NCI-H2081 treated with DMSO at 0.1 percent for 48 hours (cell line): ENCODE measurements at places on chromosomes 1 and 21.

GRCh38 chr1:99869304-99869703 is 19.1 kb downstream of the AGL start:
- DNase-seq = no peak

DNA sequence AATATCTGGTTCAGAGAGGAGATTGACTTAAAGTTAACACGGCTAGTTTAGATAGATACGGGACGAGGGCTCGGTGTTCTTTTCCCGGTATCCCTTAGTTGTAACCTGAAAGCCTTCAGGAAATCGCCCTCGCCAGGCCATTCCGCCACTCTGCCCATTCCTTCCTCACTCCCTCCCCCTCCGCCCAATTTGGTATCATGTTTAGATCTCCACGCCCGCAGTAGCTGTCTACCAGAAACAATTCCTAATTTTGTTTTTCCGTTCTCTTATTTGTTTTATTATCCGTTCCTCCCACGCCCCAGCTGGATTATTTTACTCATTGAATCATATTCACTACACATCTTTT is 685 bp upstream of the VAMP4 start:
- DNase-seq = no peak

- DNase-seq = no peak
Measured at GRCh38 chr1:19831441-19831840, 16.4 kb upstream of the RNF186 start.

DNA sequence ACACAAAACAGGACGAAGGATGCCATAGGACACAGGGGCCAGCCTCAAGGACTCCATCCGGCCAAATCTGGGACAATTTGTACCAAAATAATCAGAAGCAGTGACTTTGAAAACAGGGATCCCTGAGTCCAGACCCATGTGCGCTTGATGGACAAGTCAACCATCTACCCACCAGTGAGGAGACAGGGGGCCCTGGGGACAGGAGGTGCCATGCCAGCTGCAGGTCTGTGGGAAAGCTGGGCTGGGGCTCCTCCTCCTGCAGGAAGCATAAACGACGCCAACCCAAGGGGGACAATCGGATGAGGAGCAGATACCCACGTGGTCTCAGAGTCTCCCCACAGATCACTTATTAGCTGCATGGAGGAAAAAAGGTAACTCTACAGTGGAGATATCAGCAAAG is 50.6 kb downstream of the NPHP4 start:
- DNase-seq = no peak

DNA sequence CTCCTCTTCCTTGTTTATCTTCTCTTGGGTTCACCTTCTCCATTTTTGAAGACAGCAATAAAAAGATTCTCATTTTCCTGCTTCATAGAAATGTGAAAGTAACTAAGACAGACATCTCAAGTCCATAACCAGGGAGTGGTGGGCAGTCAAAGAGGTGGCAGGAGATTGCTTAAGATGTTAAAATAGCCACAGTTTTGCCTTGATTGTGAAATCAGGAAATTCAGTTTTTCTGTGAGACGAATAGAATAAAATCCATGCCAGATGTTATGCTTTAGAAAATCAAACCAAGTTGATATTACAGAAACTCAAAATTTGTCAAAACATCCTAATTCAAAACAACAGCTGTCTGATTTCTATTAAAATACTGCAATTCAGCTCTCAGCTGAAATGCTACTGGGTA is 57.2 kb downstream of the TNN start:
- no peak for DNase-seq

- no peak for DNase-seq
Measured at GRCh38 chr1:1262071-1262470, 11.6 kb downstream of the UBE2J2 start.

DNA sequence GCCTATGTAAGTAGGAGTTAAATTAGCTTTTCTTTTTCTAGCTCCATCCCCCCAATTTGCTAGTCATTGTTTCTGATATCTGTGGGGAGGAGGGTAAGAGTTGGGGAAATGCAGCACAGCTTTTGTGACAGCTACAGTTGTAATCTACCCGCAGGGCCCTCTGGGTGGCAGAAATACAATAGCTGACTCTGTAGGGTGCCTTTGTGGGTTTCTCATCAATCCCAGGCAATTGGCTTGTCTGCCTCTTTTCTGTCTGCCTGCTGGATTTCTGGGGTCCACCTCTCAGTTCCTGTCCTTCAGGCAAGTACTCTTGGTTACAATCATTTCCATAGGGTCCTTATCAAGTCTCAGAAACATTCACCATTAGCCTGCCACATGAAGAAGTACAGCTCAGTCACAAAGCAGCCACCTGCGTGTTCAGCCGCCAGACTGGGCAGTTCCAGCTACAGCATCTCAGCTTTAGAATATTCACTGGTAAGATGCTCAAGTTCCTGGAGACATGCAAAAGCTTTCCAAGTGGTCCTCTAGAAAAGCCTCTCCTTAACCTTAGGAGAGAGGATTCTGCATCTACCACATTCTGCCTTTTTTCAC is 19.2 kb upstream of the SLC44A5 start:
- no peak for DNase-seq

GRCh38 chr1:38806090-38806489 is 53.5 kb downstream of the RRAGC start:
- no peak for DNase-seq

DNA sequence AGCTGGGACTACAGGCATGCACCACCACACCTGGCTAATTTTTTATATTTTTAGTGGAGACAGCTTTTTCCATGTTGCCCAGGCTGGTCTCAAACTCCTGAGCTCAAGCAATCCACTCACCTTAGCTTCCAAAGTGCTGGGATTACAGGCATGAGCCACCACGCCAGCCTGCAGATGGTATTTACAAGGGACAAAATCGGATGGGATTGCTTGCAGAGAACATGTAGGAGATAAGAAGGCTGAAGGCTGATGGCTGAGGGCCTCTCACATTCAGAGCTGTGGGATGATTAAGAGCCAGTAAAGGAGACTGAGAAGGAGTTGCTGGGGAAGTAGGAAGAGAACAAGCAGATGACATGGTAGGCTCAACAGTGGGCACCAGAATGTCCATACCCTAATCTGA is 24.0 kb upstream of the QSOX1 start:
- DNase-seq = no peak

DNA sequence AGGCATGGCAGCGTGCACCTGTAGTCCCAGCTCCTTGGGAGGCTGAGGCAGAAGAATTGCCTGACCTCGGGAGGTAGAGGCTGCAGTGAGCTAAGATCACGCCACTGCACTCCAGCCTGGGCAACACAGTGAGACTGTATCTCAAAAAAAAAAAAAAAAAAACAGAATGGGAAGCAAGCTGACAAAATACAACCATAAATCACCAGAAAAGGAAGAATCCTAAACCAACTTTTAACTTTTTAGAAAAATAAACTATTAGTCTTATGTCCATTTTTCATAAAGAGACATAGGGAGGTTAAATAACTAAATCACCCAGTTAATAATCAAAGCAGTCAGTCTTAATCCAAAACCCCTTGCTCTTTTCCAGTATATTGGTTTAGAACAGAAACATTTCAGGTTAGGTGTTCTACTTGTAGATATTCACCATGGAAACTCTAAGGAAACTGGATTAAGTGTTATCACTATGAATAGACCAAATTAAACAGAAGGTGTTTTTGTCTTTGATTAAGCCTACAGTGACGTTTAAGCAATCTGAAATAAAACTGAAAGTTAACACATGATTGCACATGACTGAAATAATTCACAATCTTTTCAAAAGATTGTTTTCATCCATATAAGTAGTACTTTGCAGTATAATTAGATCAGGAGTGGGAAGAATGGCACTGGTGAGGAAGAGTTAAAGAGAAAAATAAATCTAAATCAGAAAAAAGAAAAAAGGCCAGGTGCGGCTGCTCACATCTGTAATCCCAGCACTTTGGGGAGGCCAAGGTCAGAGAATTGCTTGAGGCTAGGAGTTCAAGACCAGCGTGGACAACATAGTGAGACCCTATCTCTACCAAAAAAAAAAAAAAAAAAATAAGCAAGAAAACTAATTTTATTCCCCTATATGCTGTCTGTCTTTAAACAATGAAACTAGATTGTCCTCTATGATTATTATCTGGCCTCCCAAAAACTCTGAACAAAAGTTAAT is 9.6 kb downstream of the CDC42BPA start:
- no peak for DNase-seq

- DNase-seq = no peak
Measured at GRCh38 chr1:224819861-224820260, 109.6 kb upstream of the DNAH14 start.

DNA sequence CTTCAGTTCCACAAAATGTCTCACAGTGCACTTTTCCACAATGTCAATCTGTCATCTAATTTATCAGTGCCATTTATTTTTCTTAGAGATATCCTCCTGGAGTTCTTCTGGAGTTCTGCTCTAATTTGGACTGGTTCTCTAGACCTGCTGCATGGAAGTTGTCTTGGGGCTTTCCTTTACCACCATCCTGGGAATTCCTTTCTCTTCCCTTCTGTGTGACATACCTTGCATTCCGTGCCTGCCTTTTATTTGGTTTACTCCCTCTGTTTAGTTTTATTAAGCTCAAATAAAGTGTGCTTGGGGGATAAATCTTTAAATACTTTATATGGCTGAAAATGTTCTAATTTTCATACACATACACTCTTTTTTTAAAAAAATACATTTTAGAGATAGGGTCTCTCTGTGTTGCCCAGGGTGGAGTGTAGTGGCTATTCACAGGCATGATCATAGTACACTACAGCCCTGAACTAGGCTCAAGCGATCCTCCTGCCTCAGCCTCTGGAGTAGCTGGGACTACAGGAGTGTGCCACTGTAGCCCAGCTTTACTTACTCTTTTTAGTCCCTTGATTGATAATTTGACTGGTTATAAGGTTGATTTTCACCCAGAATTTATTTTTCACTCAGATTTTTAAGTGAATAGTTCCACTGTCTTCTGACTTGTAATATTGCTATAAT is 14.4 kb downstream of the MTF2 start:
- no peak for DNase-seq

DNA sequence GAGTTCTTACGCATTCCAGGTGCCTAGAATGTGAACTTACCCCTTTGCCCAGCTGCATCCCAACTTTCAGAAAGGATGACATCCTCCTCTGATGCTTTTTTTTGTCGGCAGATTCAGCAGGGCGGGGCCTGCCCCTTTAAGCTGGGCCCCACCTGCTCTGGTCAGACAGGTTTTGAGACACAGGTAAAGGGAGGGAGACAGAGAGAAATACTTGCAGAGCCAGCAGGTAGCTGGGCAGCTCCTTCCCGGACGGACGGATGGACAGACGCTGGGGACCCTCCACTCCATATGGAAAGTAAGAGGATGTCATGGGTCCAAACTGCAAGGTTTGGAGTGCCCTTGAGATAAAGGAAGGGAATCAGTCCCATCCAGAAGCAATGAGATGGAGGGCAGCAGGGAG is at the start of gene TMEM79:
Gene TMEM79 (plus strand): TSS at position 214 of the 400 bp plus-strand sequence. CDS start 902 bp downstream, outside the sequence.
- no peak for DNase-seq

DNA sequence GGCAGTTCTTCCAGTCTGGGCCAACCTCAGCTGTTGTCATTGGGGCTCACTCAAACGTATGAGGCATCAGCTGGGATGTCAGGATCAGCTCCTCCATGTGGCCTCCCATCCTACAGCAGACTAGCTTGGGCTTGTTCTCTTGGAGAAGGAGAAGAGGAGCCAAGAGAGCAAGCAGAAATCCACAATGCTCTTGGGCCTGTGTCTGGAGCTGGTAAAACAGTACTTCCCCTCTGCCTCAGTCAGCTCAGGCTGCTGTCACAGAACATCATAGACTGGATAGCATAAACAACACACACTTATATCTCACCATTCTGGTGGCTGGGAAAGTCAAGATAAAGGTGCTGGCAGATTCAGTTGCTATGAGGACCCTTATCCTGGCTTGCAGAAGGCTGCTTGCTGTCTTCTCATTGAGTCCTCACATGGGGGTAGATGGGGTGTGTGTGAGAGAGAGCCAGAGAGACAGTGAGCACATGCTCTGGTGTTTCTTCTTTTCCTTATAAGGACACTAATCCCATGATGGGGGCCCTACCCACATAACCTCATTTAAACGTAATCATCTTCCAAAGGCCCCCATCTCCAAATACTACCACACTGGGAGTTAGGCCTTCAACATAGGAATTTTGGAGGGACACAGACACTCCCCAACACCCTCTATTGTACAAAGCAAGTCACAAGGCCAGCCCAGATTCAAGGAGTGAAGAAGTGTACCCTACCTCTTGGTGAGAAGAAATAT is 16.3 kb upstream of the DNAJC6 start:
- no peak for DNase-seq

DNA sequence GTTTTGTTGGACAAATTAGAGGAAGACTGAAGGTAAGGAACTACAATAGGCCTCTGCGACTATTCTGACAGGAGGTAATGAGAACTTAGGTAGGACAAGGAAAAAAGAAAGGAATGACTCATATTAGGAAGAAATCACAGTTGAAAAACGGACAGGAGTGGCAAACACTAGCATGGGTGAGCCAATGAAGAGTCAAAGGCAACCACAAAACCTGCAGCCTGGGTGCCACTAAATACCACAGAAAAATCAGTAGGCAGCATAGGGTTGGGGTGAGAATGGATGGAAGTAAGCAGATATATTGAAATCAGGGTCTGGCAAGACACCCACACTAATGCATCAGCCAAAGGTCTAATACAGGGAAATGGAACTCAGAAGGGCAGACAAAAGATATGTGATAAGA is 10.0 kb downstream of the RBM34 start:
- DNase-seq = no peak

GRCh38 chr1:234772345-234773147 is 162.6 kb upstream of the IRF2BP2 start:
- no peak for DNase-seq

DNA sequence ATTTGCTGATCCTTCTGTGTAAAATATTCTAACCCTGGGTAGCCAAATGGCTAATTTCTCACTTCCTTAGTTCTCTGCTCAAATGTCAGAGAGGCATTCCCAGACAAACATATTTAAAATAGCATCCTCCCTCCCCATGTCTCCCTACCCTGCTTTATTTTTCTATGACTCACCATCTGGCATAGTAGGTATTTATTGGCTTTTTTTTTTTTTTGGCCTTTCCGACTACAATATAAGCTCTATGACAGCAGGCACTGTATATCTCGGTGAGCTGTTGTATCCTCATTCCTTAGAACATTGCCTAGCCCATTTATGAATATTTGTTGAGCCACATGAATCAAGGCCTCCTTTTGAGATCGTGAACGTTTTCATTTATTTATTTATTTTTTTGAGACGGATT is 1.5 kb upstream of the NEK7 start:
- DNase-seq = no peak

DNA sequence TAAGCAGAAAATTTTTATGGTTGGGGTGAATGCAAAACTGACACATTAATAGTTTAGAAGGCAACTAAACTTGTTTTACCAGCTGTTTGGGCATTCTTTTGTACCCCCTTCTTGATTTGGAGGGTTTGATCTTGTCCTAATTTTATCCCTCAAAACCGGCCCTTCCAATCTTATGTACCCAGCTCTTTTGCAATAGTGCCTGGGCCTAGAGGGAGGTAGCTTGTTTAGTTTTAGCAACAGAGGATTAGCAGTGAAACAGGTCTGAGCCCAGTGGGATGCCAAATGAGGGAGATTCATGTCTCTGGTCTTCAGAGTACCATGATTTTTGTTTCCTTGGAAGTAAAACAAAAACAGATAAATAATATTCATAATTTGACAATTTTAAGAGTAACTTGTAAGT is 45.1 kb downstream of the CRP start:
- DNase-seq = no peak
